NCI-H1436 (cell line): ENCODE measurements at places on chromosomes 2 and 18.
A peak's percentile ranks its signal among the peaks of the same experiment; 100 is the strongest.

- DNase-seq: peak; percentile 41
Observed at GRCh38 chr2:27262379-27263286, at the start of gene SLC30A3. TSS of gene SLC30A3 (minus strand) at chr2:27263047. CDS start at chr2:27262906, 141 bp downstream.

DNA sequence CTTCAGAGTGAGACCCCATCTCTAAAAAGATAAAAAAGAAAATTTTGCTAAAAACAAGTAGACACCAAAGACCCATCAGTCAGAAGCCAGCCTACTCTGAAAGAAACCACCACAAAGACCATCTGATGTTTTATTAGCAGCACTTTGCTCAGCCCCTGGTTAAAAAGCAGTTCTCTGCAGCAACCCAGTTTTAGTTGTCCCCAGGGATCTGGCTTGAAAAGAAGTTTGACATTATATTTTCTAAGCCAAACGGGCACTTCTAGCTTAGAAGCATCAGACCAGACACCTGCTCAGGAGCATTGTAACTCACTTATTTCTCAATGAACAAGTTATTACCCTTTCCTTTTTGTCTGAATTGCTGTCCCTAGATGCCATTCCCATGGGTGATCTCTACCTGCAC lies 164.2 kb upstream of the ETAA1 start:
- peak; percentile 46 for DNase-seq

DNA sequence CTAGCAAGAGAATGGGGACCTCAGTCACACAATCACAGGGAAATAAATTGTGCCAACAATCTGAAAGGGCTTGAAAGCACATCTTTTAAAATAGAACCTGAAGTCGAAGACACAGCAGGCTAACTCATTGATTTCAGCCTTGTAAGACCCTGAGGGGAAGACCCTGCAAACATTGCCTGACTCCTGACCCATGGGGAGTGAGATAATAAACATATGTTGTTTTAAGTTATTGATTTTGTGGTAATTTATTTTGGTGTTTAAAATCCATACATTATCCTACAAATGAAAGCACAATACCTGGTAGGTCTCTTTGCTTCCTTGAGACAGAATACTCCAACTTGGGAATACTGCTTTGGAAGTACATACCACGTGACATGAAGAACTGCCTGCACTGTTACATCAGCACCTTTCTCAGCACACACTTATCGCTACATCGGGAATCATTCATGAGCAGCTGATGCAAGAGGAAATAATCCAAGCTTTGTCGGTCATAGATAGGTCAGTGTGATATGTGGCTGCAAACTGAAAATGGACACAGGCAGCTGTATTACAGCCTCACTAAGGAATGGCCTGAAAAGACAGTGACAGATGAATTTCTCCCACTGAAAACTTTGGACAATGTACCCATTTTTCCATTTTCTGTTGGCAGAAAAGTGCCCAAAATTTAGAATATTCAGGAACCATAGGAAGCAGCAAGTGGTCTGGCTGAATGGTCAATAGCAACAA lies 494.5 kb upstream of the MAP2 start:
- no peak for DNase-seq

DNA sequence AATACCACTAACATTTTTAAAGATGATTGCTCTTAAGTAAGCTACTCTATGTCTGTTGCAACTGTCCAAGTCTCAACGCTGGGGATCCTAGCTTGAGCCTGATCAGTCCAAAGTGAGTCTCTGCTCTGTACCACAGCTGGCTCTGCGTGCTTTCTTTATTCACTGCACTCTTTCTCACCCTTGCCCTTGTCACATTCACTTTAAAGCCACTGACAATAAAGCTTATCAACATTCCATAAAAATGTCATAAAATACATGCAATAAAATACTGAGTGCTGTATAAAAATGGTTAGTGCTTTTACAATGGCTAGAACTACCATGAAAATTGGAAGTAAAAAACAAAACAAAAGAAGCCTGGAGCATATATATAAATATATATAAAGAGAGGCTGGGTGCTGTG lies 45.5 kb upstream of the LRRTM4 start:
- no peak for DNase-seq

- DNase-seq: no peak
Observed at GRCh38 chr2:121570036-121570666, 39.5 kb downstream of the RNU4ATAC start.

- no peak for DNase-seq
Observed at GRCh38 chr2:134123332-134123731, 130.5 kb upstream of the MGAT5 start.
